ENCODE measurements at places on chromosomes 16 and 17.

DNA sequence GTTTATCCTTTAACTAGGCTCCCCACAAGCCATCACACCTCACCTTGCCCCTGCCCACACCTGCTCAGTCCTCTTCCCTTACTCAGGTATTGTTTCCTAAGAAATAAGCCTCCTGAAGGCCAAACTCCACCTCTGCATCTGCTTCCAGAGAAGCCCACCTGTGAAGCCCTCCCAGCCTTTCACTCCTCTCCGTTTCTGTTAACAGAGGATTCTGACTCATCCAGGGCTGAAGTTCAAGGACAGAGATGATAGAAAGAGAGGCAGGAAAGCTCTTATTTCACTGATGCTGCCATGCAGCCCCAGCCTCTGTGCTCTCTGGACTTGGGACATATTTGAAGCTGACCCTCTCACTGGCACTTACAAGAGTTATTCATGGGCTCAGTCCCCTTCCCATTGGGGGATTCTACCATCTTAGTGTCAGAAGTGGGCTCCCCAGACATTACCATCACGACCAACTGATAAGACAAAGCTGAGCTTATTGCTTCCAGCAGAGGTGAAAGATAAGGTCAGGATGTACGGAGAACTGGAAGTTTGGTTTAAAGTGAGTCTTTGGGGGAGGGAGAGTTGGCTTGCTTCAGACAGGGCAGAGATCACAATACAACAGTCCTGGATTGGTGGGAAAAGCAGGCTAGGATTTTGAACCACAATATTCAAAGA is 35.3 kb upstream of the XYLT2 start:
- DNase-seq, result no peak

- DNase-seq, result no peak
These were observed 12.5 kb downstream of the ARHGAP23 start for GRCh38 chr17:38440614-38441397.

- DNase-seq, result no peak
These were observed 24.6 kb upstream of the GOSR2 start for GRCh38 chr17:46898364-46898763.

GRCh38 chr16:84518804-84519341 is 14.4 kb upstream of the MEAK7 start:
- no peak for DNase-seq

DNA sequence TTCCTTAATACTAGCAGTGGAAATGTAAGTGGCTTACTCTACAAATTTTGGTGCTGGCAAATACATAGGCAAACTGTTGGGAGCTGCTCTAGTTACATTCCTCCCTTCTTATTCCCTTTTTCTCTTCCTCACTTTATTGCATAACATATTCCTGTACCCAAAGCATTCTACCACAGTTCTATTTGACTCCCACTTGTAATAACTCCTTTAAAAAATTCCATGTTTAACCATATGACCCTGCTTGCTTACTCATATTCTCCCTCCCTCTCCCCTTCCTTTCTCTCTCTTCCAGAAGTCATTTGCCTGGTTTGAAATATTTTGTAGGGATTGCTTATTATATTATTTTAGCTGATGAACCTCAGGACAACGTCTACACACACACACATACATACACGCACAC is 22.7 kb downstream of the NQO1 start:
- no peak for DNase-seq

DNA sequence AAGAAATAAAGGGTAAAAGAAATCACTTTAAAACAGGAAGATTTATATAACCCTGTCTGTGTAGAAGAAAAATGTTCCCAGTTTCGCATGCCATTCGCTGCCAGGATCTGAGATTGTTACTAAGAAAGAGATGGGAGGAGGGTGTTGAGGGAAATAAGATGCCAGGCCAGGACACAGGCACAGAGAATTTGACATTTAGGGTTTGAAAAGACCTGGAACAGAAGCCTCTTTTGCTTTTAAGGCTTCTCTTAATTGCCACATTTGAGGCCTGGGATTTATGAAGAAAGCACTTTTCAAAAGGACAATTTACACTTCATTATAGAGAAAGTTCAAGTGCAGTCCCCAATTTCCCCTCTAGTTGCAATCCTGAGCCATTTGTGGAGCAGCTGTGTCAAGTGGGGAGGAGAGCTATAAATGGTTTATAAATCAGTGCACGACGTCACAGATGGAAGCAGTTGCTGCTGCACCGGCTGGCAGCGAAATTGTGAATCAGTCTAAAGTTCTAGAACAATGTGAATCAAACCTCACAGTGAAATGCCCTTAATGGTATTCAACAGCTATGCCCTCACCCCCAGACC is 26.5 kb upstream of the C16orf87 start:
- DNase-seq, result no peak

DNA sequence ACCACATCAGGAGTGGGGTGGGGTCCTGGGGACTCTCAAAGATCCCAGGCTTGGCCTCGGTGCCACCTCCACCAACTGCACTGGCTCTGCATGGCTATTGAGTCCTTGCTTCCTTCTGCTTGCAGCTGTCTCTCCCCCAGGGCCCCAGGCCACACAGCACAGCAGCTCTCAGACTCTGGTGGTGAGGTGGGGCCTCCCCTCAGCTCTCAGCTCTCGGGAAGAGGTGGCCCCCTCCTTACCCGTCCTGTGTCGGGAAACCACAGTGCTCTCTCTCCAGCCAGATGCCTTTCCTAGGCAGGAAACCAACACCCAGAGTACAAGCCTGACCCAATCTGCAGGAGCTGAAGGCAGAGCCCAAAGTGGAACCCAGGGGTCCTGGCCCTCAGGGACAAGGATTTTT is 18.5 kb downstream of the SRCIN1 start:
- no peak for DNase-seq

DNA sequence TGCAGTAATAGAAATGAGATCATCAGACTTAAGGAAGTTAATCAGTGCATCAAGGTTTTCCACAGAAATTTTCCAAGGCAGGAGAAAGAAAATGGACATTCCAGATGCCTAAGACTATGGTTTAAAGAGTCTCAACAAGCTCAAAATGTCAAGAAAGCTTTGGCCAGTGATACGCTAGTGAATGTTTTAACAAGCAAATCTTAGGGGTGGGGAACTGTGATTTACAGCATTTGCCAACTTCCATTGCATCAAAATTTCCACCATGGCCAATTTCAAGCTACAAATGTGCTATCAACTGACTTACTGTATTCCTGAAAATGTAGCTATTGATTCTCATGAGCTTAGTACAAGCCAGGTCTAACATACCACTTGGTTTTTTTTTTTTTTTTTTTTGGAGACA is 82.4 kb upstream of the CLEC3A start:
- DNase-seq, result no peak

- no peak for DNase-seq
These were observed 184.2 kb downstream of the COPRS start for GRCh38 chr17:31674717-31675349.

DNA sequence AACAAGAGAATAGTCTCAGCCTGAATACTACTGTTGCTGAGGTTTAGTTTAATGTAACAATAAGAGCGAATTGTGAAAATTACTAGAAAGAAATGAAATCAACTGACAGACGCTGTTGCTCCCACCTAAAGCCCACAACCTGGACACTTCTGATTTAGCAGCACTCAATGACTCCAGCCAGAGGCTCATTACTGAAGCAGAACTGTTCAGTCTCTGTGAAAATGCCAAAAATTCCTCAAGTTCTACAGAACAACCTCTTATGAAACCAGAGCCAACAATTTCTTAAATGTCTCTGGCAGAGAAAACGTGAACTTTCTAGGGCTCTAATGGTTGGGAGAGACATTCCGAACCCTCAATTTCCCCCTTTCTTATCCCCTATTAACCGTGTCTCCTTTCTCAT is 9.9 kb downstream of the PSME3IP1 start:
- no peak for DNase-seq

GRCh38 chr17:61731330-61731729 is 132.0 kb downstream of the BRIP1 start:
- no peak for DNase-seq

GRCh38 chr17:80082403-80083135 is 18.8 kb upstream of the GAA start:
- DNase-seq, result no peak
